ENCODE measurements at places on chromosomes 4 and X.
A peak's percentile ranks its signal among the peaks of the same experiment; 100 is the strongest.

DNA sequence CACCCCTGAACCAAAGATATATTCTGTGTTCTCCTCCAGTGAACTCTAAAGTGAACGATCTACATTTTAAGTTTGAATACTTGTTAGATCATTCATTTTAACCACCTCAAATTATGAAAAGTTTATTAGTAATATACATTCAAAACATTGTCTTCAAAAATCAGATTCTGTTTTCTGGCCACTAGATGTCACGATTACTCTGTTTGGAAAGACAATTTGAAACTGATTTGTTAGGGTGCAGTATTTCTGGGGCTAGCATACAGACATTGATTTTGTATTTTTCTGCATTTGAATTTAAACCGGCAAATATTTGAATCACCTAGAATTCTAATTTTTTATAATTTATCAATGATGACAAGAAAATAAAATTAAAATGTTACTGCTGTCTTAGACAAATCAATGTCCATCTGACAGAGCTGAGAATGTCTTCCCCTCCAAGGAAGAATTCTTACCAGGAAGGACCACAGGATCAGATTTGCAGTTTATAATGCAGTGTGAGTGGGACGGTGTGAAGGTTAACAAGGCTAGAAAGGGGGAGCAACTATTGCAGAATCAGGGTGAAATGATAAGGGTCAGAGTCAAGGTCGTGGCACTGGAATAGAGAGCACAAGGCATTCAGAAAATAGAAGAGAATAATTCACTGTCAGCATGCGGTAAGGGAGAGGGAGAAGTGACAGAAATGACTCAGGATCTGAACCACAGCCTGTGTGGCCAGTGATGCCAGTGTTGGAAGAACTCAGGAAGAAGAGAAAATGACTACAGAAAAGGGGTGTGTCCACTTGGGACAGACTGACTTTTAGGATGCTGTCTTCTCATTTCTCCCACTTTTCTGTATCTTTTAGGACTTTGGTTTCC is 91.6 kb downstream of the ANXA10 start:
- no peak for DNase-seq

DNA sequence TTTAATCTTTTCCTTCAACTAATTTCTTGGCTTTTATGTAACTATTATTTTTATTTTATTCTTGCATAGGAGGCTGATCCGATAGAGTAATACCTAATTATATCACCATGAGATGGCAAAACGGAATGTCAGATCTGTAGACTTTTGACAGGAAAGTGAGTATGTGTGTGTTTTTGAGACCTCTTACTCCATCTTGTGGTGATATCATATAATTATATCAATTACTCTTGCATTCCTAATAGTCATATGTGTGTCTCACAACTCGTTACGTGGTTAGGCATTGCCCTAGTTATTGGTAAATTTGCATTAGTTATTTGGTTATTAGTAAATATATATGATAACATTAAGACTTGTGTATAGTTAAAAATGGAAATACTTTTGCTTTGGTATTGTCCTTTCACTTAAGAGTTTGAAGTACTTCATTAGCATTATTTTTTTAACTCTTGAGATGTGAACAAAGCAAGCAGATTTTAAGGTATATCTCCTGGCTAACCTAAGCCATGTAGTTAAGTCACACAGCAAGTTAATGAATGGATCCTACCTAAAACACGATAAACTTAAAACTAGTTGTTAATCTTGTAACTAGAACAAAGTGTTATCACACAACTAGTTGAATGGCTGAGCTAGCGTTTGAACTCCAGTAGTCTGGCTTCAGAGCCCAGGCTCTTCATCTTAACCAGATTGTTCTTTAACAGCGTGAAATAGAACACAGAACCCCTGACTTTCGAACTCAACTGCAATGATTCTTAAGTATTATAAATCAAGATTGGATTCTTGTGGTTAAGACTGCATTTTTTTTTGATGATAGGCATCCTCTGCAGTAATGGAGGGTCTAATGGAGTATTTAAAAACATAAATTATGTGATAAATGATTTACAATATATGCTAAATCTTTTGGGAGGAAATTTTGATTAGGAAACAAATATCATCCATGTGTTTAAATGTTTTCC is 67.1 kb downstream of the PGRMC2 start:
- DNase-seq, result no peak

DNA sequence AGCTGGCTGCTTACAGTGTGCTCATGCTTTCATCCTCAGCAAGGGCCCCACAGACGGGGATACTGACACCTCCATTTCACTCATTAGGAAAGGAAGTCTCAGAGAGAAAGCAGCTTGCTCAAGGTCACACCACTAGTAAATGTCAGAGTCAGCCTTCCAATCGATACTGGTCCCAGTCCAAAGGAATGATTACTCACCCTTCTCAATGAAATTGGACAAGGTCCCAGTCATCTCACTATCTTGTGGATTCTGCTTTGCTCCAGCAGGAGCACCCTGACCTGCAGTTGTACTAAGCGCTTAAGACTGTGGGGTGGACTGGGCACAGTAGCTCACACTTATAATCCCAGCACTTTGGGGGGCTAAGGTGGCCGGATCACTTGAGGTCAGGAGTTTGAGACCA is 132.2 kb upstream of the SLC34A2 start:
- no peak for DNase-seq

DNA sequence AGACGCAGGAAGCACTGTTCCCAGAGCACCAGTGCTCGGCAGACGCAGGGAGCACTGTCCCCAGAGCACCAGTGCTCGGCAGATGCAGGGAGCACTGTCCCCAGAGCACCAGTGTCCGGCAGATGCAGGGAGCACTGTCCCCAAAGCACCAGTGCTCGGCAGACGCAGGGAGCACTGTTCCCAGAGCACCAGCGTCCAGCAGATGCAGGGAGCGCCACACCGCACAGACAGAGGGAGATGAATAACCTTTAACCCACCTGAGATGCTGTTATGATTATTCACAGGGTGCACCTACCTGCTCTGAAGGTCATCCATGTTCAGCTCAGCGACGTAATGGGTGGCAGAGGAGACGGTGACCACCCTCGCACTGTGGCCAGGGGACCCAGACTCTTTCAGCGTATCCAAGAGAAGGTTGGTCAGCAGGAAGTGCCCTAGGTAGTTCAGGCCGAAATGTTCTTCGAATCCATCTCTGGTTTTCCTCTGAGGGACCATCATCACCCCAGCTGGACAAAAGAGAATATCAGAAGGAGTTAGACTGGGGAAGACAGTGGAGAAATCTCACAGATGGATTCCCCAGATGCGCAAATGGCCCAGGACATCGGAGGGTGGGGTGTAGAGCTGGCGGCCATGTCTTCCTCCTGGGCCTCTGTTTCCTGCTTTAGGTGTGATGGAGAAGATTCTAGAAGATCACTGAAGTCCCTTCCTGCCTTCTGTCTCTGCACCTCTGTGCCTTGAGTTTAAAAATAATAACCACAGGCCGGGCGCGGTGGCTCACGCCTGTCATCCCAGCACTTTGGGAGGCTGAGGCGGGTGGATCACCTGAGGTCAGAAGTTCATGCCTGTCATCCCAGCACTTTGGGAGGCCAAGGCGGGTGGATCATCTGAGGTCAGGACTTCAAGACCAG is 234.1 kb downstream of the DHRSX start:
- no peak for DNase-seq

GRCh38 chrX:153900831-153901752 is 3.4 kb upstream of the AVPR2 start:
- peak; percentile 25 for DNase-seq

DNA sequence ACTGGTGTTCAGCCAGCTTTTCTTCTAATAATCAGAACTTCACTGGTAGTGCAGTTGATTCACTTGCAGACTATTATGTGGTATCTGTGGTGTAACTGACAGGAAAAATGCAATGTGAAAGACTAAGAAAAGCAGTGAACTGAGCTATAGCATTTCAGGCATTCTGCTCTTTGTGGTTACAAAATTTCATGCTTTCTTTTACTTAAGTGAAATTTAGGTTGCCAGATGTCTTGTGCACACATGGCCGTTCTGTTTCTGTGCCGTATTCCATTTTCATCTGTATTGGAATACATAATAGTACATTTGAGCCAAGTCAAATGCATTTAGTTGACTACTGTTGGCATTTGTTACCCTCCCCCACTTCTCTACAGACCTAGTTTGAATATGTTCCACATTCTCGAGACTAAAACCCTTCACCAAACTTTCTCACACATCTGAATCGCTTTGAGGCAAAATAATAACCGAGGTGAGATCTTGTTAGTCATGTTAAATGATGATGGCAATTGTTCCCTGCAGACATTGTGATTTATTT is 8.2 kb downstream of the RTL3 start:
- no peak for DNase-seq

DNA sequence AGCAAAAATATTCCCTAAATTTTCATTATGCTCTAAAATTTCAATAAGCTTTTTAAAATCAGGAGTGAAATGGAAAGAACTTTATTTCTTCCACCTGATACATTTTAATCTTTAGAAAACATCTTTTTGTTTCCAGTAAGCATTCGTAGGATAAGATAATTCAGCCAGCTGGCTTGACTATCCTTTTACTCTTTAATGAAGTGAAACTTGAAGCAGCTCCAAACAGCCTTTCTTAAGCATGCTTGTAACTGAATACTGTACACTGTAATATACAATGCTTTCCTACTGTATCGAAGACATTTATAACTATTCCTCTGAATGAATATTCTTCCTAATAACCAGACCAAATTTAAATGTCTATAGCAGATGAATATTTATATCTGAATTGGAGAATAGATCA is 98.8 kb downstream of the KLHL4 start:
- no peak for DNase-seq

DNA sequence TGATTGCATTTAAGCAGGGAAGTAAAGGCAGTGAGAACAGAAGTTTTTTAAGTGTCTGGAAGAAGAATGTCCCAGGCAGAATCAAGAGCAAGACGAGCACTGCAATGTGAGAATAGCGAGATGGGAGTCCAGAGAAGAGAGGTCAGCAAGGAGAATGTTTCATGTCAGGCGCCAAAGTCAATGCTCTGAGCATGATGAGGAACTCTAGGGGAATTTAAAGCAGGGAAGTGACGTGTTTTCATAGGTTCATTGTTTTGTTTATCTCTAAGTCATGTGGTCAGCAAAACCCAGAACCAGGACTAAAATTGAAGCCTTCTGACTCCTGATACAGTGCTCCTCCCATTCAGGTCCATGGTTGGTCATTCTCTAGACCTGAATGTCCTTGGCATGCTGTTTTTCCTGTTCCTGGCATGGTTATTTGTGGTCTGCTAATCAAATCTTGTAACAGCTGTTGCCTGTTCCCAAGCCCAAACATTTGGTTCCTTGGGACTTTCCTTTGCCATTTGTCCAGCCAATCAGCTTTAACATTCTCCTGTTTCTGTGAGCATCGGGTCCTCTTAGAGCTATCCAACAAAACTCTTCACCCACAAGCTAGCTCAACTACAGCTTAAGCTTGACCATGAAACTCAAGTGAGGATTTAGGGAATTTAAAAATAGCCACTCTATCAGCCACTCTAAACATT is 37.7 kb downstream of the PTCHD1 start:
- no peak for DNase-seq

- no peak for DNase-seq
These were observed 100.3 kb downstream of the SORBS2 start for GRCh38 chr4:185711726-185712125.

GRCh38 chrX:53685711-53686110 is 808 bp downstream of the HUWE1 start:
- DNase-seq, result no peak

DNA sequence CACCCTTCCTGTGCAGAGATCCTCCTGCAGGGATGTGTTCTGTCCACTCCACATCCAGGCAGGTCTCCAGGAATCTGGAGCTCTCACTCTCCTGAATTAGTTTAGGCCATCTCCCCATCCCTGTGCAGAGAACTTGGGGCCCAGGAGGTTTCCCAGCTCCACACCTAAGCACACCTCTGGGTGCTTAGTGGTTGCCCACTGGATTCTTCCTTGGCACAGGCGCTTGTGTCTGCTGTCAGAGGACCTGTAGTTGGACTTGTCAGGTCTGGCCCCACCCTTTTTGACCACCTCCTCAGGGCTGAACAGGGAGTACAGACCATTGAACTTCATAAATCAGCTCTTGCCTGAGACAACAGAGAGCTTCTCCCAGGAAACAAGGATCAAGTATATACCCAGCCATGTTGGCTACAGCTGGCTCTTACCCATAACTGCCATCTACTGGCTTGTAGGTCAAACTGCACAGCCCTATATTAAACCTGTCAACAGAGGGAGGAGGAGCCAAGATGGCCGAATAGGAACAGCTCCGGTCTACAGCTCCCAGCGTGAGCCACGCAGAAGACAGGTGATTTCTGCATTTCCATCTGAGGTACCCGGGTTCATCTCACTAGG is 275.5 kb downstream of the PPARGC1A start:
- no peak for DNase-seq

DNA sequence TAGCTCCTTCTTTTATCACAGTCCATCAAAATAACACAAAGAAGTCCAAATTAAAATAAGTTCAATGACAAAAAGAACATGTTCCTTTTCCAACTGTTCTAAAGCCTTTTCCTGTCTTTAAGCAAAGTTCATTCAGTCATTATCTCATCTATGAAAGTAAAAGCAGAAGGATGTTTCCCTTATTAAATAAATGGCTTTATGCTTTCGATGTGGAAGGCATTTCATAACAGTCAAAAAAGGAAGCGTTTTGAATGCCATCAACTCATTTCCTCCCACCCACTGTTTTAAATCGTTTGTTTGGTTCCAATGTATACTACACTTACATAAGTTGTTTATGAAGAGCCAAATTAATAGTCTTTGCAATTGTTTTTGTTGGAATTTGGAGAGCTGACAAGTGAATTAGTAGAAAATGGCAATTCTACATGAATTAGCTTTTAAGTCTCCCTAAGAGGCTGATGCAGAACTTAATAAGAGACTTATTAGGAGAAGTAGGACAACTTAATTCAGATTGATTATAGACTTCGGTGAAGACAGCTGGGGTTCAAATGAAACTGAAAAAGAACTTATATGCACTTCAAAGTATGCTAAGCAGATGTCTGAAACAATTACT is 392.6 kb upstream of the FTHL17 start:
- DNase-seq, result no peak

GRCh38 chrX:123860983-123861382 is 1.1 kb downstream of the XIAP start:
- no peak for DNase-seq

DNA sequence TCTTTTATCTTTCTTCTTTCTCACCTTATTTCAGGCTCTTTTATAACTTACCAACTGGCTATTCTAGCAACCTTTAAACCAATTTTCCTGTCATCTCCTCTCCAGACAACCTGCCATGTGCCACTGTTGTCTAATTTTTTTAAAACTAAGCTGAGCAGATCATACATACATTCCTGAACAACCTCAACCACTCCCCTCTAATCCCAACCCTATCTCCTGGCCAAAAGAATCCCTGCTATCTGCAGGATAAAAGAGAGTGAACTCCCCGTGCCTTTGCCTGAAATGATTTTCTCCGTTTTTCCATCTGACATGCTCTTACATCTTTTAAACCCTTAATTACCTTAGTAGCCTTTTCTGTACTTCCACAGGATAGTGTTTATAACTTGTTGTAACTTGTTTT is 35.5 kb downstream of the DCUN1D4 start:
- DNase-seq, result no peak

- DNase-seq, result no peak
These were observed 235.2 kb downstream of the DTHD1 start for GRCh38 chr4:36516522-36517095.

DNA sequence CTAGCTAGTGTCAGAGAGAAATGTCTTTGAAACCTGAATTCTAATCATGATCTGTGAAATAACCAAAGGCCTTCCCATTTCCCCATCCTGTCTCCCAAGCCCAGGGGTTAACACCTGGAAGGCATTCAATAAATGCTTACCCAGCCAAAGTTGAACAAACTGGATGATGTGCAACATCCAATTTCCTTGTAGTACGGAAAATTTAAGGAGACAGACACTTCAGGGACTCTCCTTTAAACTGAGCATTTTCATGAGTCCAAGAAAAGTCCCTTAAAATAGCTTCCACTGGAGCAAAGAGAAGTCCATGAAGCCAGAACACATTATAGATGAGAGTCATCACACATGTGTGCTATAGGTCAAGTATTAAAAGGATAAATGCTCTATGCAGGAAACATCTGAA is 271.2 kb downstream of the RAB28 start:
- DNase-seq, result no peak
